CD4-positive, alpha-beta T cell treated with Interleukin-17A for 4 hours (primary cell): ENCODE measurements at places on chromosomes 12 and 14.

GRCh38 chr12:109538191-109538863, 35.0 kb downstream of the MMAB start:
- DNase-seq, result no peak

- DNase-seq, result no peak
These were observed 188.4 kb downstream of the PAH start for GRCh38 chr12:102728506-102729242.

- DNase-seq, result peak; percentile 79
These were observed 75.2 kb downstream of the PITPNM2 start for GRCh38 chr12:123075646-123076171.

DNA sequence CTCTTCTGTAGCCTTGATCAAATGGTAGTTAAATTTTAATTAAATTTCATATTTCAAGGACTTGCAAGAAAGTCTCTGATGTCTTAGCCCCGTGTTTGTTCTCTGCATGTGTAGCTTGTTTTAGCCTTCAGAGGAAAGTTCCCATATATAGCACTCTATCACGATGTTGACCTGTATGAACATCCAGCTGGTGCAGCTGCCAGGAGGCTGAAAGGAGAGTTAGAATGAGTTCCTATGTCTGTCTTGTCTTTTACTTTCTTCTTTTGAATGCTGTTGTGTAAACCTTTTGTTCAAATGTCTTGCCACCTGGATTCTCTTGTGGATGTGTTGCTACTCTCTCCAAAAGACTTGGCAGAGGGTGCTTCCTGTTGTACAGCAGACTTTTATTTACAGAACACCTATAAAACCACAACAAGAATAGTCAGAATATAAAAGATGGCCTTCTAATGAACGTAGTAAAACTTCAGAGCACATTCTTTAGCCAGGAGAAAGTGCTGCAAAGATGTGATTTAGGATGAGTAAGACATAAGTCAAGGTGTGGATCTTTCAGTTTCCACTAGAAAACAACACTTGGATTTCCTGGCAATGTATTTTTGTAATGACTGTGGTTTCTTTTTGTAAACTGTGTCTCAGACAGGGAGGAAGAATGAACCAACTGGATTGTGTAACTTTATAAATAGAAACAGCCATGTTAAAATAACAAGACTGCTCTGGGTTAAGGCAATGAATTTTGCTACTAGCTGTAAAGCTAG, 17.2 kb downstream of the NAV3 start:
- no peak for DNase-seq

DNA sequence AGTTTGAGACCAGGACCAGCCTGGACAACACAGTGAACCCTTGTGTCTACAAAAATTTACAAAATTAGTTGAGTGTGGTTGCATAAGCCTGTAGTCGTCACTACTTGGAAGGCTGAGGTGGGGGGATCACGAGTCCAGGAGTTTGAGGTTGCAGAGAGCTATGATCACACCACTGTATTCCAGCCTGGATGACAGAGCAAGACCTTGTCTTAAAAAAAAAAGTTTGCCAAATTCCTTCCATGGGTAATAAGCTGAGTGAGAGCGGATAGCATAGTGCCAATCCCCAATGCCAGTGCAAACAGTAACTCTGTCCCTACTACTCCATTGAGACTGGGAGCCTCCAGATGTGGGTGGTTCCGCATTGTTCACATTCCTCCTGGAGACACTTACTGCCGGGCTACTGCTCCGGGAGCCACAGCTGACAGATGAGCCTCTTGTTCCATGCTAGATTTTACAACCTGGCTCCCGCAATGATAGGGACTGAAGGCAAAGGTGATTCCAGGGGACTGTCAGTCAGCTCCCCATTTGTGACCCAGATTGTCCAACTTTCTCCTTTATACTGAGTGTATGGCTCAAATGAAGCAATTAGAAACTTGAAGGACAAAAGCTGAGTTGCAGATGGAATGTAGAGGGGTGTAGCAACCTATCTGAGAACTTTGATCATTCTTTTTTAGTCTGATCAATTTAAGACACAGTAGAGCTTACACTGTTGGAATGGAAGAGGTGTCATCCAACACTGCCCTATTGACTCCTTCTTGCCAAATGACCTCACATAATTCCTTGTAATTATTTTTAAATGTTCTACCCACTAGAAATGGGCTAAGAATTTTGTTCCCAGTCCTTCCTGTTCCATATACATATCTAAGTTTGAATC, 13.4 kb upstream of the FRMD6 start:
- no peak for DNase-seq

GRCh38 chr12:47400266-47400665, 305.6 kb downstream of the RPAP3 start:
- no peak for DNase-seq

- DNase-seq, result no peak
These were observed 14.6 kb downstream of the C14orf132 start for GRCh38 chr14:96053600-96054381.

DNA sequence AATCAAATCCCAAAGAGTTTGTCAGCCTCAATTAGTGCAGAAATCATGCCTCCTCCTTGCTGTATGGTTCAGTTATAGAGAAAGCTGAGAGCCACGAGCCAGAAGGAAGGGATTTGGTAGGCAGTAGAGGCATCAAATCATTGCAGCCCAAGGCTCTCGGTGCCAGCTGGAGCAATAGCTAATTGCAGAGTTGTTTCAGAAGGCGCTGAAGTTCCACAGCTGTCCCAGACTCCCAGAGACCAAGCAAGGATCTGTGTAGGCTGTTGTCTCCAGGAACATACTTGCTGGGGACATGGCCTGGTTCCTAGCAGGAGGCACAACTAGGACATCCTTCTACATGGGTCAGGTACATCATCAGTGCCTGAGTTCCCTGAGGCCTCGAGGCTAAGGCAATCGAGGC, 80.4 kb upstream of the WSCD2 start:
- no peak for DNase-seq

GRCh38 chr12:10540776-10541205, 35.1 kb downstream of the EIF2S3B start:
- DNase-seq, result no peak

- peak; percentile 17 for DNase-seq
These were observed 8.5 kb downstream of the CDCA4 start for GRCh38 chr14:105012171-105012985.

- no peak for DNase-seq
These were observed 361.6 kb downstream of the AEBP2 start for GRCh38 chr12:19800884-19801283.

DNA sequence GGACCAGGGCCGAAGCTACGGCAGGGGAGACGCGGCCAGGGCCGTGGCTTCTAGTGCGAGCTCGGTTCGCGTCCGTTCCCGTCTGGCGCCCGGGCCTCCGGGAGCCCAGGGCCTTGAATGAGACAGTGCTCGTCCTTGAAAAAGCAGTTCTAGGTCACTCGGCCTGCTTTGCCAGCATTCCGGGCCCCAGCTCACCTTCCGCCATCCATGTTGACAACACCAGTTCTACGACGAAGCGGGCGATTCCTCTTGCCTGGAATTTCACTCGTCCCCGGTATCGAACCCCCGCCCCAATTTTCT, 4.5 kb downstream of the OR10AD1 start:
- peak; percentile 51 for DNase-seq

DNA sequence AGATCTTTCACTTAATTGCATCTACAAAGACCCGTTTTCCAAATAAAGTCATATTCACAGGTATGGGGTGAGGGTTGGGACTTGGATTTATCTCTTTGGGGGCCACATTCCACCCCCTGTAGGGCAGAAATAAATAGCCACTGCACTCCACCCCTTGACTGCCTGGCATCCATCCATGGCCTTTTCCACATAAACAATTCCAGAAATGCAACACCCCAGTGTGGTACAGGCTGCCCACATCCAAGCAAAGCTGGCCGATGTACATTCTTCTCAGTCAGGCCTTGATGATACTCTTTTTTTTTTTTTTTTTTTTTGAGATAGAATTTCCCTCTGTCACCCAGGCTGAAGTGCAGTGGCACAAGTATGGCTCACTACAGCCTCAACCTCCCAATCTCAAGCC, 12.9 kb downstream of the DGLUCY start:
- no peak for DNase-seq

- no peak for DNase-seq
These were observed 42.4 kb upstream of the VRK1 start for GRCh38 chr14:96754845-96755184.

DNA sequence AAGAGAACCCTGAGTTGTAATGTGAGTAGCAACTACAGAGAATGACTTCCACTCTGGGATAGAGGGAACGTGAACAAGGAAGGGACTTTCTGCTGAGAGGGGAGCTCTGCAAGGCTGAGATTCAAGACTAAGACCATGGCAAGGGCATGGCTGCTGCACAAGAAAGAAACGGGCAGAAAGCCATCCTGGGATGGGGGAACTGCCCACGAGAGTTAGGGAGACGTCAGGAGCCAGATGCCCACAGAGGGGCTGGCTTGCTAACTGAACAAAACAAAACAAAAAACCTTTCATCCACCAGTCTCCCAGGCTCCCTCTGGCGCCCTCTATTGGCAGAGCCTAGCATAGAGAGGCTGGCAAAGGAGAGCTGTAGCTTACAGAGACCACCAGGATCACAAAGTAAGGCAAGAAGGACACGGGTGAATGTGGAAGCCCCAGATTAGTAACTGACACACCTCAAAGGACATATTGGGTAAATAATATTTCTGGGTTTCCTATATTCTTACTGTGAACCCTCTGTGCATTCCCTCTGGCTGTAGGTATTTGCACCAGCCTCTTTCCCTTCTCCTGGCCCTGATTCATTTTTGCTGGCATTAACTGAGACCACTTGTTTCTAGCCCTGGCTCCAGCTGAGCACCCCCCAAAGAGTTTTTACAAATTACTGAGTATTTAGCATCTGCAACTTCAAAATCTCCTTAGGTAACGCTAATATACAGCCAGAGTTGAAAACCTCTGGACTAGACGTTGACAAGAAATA, 338.3 kb downstream of the EMP1 start:
- DNase-seq, result peak; percentile 8

- DNase-seq, result no peak
These were observed 240.1 kb upstream of the ARHGAP5 start for GRCh38 chr14:31837031-31837430.

- DNase-seq, result no peak
These were observed 2.0 kb upstream of the EMP1 start for GRCh38 chr12:13194401-13195110.

GRCh38 chr12:104825408-104825807, 132.7 kb downstream of the SLC41A2 start:
- no peak for DNase-seq

DNA sequence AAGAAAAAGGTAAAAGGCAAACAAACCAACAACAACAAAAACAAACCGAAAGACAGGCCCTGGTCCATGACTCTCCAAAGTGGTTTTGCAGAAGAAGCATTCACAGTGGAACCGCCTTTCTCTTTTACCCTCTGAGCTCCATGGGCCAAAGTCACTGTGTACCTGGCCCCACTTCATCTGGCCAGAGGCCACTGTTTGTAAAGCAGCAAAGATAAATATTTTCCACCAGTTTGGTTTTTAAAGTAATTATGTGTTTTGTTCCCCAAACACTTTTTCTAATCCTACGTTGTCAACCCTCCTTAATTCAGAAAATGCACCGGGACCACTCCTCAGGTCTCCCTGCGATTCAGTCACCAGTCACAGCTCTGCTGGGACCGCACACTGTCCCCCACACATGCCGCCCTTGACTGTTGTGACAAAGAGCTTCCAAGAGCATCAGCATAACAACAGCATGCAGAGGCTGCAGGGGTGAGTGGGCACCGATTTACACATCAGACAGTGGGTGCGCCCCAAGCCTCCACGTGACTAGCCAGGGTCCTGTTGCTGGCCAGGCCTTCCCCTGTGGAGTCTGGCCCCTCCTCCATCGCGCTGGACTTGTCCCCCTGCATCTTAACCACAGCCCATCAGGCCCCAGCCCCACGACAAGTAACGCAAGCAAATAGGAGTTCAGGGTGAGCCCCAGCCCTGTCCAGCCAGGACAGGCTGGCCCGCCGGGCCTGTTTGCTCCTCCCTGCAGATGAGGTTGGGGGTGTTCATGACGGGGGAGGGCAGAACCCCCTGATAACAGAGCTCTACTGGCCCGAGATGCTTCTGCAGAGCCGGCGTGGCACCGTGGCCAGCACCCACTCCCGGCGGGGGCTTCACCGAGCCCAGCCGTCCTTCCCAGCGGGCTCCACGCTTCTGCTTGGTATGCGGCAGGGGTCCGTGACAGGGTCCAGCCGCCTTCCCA, 65.2 kb upstream of the DIO3 start:
- DNase-seq, result no peak

- no peak for DNase-seq
These were observed 67.0 kb downstream of the IGF1 start for GRCh38 chr12:102413396-102413795.

DNA sequence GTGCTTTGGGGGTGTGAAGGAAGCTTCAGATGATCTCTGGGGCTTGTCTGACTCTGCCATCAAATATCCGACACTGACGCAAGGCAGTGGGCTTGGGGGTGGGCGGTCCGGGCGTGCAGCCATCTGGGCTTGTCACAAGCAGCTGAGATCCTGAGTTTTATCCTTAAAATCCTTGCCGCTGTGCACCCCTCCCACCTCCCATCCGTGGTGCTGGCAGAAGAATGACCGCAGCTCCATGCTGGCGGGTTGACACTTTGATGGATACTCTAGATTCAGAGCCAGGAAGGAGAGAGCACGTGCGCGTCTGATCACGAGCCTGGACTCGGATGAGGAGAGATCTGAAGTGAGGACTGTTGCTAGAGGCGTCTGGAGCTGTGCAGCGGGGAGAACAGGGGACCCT, 3.0 kb downstream of the ZFYVE21 start:
- no peak for DNase-seq

DNA sequence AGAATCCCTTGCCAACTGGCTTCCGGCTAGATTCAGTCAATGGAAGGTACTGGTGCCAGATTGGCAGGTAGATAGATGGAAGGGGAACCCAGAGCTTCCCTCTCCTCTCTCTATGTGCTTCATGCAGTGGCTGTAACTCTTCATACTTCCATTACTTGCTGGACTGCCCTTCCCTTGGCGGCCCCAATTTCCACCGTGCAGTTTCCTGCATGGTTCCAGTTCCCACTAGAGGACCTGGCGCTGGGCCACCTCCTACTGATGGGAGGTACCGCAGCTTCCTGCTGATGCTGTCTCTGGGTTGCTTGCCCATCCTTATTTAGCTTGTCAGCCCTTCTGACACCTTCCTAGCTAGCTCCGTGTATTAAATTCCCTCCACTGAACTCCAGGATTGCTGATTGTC, 226.4 kb downstream of the ANO2 start:
- no peak for DNase-seq

- no peak for DNase-seq
These were observed 3.7 kb upstream of the OR4N2 start for GRCh38 chr14:19799880-19800279.

GRCh38 chr14:93749076-93749420, 39.2 kb downstream of the PRIMA1 start:
- no peak for DNase-seq

- DNase-seq, result no peak
These were observed 24.0 kb downstream of the PRDM4 start for GRCh38 chr12:107736914-107737313.

GRCh38 chr14:104700225-104700651, 10.8 kb downstream of the INF2 start:
- DNase-seq, result no peak
